ENCODE measurements at places on chromosomes 13 and 19.
A peak's percentile ranks its signal among the peaks of the same experiment; 100 is the strongest.

DNA sequence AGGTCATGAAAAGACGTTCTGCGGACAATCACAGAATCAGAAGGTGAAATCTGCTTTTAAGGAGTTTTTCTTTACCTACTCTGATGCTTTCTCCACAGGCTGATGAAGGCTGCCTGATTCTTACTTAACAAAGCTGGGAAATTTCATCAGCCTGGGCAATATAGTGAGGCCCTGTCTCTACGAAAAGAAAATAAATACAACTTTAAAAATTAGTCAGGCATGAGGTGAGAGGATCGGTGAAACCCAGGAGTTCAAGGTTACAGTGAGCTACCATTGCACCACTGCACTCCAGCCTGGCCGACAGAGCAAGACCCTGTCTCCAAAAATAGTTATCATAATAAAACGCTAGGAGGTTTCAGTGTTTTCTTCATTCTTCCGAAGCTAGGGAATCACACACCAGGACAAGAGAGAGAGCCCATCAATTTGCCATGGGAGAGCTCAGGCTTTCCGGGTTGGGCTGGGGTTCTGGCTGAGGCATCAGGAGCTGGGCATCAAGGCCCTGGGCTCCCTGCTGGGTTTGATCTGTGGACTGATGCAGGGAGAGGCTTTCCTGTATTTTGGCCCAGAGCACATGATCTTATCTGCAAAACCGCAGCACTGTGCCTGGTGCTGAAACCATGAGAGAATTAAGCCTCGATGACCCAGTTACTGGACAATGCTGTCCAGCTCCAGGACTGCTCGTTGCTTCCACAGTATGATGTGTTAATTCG, 25.1 kb upstream of the CEBPG start:
- DNase-seq: no peak

GRCh38 chr19:3014135-3014534, 14.9 kb downstream of the TLE2 start:
- DNase-seq: no peak

DNA sequence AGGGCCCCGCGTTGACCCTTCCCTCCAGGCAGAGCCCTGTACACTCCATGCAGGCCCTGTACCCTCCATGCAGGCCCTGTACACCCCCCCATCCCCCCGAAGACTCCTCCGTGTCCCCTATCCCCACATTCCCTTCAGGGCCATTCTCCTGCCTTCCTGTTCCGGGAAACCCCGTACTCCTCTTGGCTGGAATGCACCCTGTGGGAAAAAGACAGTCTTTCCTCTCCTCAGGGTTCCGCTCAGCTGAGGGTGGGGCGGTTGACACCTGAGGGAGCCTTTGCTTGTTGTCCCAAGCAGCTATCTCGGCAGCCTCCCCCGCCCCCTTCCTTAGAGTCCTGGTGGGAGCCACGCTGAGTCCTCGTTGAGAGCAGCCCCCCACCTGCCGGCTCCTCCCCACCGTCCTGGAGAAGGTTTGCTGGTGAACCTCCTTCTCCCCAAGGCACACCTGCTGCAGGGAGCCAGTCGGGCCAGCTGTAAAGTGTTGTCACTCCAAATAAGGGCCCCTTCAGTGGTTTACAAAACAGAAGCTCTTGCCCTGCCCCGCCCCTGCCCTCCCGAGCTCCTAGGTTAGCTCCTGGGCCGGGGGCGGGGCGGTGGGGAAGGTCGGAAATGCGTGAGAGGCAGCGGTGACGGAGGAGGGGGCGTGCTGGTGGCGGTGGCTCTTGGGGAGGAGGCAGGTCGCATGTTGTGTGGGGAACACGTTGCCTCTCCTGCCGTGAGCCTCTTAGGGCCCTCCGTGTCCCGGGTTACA, 1.5 kb downstream of the GNA11 start:
- DNase-seq: no peak

DNA sequence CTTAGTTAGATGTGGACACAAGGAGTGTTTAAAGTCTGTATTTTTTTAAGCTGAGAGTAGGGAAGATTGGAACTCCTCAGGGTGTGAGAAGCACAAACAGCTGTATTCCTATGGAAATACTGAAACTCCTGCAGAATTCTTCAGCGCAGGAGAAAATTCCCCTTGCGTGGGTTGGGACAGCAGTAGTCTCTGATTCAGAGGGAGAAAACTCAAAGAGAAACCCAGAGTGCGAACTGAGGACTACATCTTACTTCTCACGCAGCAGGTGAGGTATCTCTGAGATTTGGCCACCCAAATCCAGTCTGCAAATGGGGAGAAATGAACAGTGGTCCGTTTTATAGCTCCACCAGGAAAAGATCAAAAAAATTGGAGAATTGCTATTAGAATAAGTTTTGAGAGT, 60.9 kb downstream of the FRY start:
- no peak for DNase-seq

- DNase-seq: no peak
Observed at GRCh38 chr19:460877-461720, at the start of gene SHC2. Gene SHC2, minus strand, starts transcription at chr19:461033. Its CDS starts 37 bp downstream, at chr19:460996.

DNA sequence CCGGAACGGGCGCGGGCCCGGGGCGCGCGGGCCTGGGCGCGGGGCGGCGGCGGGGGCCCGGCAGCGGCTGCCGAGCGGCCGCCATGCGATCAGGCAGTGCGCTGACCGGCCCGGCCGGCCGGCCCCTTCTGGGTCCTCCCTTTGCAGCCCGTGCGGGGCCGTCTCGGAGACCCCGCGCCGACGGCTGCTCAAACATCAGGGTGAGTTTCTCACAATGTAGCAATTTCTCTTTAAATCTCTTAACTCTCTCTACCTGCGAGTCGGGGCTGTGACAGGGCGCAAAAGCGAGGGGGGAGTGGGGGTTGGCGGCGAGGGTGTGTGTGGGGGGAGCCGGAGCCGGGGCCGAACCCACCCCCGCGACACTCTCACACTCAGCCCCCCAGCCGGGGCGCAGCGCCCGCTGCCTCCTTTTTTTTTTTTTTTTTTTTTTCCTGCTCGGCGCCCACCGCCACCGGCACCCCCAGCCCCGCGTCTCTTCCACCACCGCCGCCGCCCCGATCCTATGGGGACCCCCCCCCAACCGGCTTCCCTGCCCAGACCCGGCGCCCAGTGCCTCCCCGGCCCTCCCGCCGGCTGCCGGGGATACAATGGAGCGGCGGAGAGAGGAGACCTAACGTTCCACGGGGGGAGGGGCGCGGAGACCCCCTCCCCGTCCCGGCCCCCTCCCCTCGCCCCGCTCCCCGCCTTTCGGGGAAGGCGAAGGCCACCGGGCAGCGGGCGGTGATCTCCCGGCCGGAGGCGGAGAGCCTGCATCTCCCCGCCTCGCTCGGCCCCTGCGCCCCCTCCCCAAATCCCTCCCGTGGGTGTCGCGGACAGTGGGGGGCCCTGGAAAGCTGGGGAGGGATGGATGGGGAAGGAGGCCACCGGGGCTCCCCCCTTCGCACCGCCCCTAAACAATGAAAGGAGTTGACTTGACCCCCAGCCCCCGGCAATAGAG, at the start of gene BICRA:
BICRA (plus strand) TSS at position 166 of the 937 bp plus-strand sequence. CDS start 64,441 bp downstream, outside the sequence.
- DNase-seq: peak; percentile 84

DNA sequence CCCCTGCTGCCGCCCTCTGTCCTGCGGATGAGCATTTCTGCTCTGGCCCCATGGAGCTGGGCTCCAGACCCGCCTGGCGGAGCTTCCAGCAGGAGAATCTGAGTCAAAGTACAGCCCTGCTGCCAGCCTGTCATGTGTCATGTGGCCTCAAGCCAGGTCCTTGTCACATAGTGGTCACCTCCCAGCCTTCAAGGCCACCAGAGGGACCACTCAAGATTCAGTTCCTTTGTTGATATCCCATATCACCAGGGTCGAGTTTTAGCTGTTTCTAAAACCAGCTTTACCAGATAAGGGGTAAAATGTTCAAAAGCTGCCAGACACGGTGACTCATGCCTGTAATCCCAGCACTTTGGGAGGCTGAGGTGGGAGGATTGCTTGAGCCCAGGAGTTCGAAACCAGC, 13.4 kb downstream of the THOP1 start:
- no peak for DNase-seq

DNA sequence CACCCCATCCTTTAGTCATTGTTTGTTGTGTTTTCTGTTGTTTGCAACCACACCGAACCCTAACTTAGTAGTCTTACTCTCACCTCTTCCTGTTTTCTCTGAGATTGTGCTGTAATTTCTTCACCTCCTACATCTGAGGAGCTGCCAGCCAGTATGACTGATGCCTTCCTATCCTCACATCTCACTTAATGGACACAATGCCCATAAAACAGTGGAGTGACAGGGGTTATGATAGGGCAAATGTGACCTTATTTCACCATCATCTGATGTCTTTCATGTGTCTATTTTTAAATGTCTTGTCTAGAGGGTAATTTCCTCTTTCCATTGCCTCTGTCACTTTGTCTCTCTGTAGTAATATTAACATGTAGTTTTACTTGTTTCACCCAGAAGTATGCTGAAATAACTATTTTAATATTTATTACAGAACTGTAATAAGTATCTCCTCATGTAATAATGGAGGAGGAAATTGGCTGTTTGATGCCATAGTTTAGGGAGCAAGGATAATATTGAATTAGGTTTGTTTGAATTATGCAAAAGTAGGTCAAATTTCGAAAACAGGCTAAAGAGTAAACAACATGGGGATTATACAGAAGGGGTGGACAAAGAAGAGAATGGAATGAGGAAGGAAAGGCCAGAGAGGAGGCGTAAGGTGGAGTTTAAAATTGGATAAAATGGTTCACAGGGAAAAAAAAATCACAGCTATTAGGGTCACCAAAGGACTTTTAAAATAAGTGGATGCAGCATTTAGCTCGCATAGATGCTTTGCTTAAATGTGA, 103.5 kb upstream of the SPRY2 start:
- no peak for DNase-seq

GRCh38 chr13:52786766-52787165, 47.1 kb upstream of the CNMD start:
- DNase-seq: no peak
